Stimulated activated CD8-positive, alpha-beta memory T cell treated with anti-CD3 and anti-CD28 coated beads, Interleukin-12 subunit alpha, Interleukin-12 subunit beta, amount 100 ng/mL, for 1 hour (primary cell): ENCODE measurements at places on chromosomes 12 and 14.

DNA sequence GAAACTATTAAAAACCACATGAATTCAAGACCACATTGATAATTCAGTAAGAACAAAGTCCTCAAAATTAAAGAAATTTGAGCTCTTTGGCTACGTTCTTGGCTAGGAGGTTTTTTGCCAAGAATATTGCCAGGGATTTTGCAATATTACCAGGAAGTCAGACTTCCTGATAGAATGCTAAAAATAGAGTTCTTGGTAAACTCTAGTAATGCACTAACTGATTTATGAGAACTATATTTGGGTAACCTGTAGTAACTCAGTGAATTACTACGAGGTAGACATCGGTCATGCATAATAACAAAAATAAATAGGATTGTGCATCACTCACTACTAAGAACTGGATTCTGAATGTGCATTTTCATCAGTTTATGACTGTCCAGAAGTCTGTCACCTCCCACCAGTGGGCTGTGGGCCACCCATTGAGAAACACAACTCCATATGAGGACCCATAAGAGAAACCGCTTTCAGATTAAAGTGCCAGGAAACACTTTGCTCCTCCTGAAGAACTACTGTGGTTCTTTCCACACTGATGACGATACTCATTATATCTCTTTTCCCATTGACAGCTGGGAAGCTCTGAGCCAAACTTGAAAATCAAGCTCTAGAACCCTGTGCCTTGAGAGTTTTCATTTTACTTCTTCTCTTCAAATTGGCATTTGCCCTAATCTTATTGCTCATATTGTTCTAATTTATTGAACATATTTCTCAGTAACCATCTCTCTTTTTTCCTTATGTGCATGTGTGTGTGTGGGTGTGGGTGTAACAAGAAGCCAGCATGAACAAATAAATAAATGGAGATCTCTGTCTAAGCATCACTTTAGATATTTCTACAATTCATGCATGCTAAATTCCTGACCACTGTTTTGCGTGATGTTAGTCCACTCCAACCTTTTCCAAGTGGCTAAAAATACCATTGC, 116.6 kb downstream of the BCL11B start:
- no peak for DNase-seq

DNA sequence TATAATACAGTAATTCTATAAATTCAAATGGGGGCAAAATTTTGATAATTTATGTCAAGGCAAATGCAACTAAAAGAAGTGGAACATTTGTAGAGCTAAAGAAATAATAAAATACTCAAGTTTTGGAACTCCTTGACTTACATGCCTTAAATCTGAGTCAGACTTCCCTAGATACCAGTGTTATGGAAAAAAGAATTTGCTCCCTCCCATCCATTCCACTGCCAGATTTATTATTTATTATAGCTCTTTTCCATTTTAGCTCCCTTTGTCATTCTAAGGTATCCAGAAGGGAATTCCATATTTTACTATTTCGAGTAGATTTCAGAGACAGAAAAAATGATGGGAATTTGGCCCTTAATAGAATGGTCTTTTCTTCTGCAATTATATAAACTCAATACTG, 44.0 kb downstream of the RHOJ start:
- DNase-seq: no peak

DNA sequence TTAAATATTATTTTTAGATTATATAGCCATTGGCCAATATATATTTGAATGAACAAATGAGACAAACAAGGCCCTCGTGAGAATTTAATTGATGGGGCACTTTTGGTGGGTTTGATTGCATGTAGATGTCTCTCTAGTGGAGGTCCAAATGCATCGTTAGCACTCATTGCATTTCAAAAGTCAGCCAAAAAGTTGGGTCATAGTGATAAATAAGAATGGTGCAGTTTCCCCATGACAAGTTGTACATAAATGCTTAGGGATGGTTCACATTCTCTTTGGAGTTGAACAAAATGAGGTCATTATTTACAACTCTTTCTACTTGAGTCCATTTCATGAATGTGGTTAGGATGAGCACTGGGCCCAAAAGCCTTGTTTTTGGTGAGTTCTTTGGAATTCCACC, 1.0 kb downstream of the BEST3 start:
- DNase-seq: no peak

DNA sequence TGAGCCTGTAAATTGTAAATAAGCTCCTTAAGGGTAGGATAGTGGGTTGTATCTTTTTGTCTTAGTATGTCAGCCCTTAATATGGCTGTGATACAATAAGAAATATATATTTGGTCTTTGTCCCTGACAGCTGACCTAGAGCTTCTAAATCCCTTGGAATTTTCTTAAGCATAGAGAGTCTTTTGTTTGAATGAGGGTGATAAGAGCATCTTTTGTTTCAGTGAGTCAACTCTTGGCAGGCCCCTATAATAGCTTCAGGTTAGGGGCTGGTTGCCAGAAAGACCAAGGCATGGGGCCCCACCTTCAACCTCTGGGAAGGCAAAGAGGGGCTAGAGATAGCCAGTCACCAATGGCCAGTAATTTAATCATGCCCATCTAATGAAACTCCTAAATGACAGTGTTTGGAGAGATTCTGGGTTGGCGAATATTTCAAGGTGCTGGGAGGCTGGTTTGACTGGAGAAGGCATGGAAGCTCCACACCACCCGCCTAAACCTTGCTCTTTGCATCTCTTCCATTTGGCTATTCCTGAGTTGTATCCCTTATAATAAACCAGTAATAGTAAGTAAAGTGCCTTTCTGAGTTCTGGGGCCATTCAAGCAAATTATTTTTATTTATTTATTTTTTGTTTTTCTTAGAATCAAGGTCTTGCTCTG, 10.5 kb downstream of the PALS1 start:
- no peak for DNase-seq

DNA sequence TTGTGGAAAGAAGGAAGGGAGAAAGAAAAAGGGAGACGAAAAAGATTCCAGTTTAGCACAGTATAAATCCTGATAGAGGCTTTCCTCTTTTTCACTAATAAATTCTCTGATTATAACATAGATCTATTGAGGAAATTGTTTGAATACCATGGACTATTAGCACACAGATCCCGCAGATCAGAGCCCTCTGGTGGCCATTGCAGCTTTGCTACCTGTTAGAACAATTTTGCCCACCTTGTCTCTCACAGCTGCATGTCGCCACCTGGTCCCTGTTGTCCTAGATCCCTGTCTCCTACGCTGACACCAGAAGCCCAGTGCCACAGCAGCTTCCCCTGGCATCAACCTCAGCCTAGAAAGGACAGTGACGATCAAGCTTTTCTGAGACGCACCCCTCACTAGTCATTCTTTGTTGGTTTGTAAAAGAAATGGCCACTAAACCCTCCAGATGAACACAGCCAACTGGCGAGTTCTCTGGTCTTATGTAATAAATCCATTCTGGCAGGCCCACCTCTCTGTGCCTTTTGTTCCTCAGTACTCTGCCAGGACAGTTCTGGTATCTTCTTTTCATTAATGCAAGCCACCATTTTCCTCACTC, 9.9 kb downstream of the GPHB5 start:
- no peak for DNase-seq

- DNase-seq: peak; percentile 27
Measured at GRCh38 chr12:26971963-26972362, 33.7 kb downstream of the FGFR1OP2 start.

DNA sequence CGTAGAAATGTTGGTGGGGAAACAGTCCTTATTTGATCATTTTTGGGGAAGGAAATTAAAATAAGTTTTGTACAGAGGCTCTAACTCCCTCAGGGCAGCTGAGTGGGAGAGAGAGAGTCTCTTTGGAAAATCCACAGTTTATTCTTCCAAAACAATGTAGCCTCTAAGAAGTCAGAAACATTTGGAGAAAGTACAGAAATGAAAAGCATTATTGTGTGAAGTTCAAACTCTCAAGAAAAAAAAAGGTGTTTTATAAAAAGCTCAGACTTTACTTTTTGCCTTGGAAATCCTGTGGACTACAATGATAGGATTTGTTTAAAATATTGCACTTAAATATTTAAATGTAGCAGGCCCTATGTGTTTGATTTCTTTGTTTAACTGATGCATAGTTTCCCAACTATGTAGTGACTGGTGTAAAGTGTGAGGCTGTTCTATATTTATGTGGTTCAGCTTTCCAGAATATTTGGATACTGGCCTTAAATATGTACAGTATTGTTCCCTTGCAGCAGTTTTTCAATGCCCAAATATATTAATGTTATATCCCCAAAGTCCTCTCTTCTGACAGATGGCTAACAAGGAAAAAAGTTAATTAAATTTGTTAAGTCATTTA, 82.0 kb upstream of the OTOGL start:
- DNase-seq: no peak

DNA sequence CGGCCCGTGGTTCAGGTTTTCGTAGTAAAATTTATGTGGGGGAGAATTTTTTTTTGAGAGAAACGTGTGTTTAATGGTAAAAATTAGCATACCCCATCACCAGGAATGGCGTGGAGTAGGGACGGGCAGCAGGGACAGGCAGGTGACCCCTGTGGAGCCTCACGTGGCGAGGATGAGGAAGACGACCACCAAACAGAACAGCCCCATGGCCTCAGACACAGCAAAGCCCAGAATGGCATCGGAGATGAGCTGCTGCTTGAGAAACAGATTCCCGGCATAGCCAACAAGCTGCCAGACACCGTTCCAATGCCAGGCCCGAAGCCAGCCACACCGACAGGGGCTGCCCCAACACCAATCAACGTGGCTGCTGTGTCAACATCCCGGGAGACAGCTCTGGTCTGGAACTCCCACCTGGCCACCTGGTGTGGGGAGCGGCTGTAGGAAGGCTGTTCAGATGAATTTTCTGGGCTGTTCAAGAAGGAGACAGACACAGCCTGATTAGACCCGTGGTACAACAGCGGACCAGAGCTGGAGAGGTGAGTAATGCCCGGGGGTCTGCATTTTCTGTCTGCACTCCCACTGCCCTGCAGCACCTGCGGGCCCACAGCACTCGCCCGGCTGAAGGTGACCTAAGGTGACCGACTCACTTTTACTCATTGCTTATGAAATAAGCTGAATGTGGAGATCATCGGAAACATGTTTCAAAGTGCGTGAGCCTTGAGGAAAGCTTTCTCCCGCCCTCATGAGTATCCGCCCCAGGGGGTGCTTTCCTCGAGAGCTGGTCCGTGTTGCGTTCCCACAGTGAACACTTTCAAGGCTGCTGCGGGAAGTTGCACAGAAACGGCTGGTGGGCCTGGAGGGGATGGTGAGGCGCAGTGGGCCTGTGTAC, 10.6 kb downstream of the TMEM121 start:
- no peak for DNase-seq

DNA sequence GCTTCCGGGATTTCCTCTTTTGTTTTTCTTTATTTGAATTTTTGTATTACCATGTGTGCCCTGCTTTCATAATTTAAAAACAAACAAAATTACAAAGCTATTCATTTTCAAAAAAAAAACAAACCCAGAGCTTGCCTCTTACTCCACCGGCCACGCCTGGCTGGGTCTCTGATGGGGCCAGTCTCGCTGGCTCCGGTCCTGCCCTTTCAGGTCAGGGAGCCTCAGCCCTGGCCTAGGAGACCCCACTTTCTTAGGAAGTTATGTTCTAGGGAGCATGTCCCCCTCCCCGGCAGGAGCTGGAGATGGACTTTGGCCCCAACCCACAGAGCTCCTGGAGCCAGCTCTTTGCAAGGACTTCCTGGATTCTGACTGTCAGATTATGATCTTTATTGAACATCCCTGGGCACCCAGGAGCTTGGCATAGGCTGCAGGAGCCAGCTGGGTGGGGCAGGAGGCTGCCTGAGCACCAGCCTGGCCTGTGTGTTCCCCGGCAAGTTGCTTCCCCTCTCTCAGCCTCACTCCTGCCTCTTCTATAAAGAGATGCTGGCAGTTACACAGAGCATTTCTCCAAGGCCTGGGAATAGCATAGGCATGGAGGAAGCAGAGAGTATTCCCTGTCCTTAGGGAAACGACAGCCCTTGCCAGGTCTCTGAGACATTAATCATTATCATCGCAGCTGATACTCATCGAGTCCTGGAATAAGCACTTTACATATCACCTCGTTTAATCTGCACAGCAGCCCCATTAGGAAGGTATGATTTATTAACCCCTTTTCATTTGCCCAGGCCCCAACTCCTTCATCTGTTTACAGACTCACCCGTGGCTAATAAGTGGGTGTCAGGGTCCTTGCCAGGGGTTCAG, 3.5 kb downstream of the DEGS2 start:
- DNase-seq: no peak

GRCh38 chr12:116924558-116925453, 14.1 kb downstream of the FBXW8 start:
- DNase-seq: peak; percentile 40

- DNase-seq: no peak
Measured at GRCh38 chr12:113179023-113179422, 6.3 kb downstream of the DDX54 start.

DNA sequence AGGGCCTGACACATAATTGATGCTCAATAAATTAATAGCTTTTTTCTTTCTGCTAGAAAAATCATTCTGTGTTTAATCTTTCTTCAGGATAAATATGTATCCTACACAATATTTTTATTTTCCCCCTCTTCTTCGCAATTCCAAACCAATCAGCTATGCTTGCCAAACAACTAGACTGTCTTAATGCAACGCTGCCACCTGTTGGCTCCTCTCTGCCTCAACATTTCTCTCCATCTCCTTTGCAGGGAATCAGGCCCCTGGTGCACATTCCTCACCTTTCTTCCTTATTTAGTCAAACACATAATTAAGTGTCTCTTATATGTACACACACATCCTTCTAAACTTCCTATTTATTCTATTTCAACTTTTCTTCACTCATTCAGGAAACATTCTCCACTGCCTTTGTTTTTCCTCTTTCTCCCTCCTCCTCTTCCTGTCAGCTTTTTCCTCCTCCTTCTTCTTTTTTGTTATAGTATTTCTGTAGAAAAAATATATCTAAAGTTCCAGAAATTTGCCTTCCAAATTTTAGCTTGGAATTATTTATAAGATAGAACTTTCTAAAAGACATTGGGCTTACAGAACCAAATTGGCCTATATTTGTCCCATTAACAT, 406.0 kb downstream of the PRKD1 start:
- no peak for DNase-seq

GRCh38 chr12:66296176-66296683, 6.1 kb upstream of the HELB start:
- DNase-seq: no peak

DNA sequence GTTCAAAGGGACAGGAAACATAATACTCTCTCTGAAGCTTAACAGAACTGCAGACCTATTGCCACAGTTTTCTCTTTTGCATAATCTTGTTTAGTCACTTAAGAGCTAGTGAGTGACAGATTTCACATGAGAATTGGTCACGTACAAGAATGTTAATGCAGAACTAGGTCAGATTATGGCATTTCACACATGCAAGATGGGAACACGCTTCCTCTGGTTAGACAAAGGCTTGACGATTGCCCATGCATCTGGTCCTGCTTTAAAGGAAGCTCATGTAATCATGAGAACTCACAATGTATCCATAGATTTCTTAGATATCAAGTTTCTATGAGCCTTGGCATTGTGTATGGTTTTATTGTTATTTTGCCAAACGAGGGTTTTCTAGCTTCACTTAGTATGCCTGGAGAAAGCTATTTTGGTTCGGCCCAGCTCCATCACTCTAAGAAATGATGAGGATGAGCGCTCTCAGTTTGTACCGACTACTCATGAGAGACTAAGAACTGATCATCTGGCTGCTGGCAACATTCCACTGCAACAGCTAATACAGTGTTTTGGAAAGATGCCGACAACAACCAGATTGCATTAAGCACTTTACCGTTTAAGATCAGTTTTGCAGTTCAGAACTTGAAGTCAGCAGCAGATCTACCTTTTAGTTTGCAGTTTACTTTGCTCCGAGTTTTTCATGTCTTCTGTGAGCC, 380.0 kb downstream of the DIO2 start:
- DNase-seq: no peak
